ENCODE measurements at places on chromosomes 16 and 17.

DNA sequence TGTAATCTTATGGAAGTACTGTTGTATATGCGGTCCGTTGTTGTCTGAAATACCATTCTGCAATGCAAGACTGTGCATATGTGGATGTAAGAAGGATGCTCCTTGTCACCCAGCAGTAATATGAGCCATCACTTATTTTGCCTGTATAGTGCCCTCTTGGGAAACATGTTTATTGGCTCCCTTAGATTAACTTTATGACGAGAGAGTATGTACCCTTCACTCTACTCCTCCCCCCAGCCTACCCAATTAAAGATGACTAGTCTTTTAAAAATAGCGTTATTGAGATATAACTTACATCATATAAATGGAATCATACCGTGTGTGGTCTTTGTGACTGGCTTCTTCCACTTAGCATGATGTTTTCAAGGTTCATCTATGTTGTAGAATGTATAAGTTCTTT is 33.6 kb downstream of the FTO start:
- DNase-seq = no peak

DNA sequence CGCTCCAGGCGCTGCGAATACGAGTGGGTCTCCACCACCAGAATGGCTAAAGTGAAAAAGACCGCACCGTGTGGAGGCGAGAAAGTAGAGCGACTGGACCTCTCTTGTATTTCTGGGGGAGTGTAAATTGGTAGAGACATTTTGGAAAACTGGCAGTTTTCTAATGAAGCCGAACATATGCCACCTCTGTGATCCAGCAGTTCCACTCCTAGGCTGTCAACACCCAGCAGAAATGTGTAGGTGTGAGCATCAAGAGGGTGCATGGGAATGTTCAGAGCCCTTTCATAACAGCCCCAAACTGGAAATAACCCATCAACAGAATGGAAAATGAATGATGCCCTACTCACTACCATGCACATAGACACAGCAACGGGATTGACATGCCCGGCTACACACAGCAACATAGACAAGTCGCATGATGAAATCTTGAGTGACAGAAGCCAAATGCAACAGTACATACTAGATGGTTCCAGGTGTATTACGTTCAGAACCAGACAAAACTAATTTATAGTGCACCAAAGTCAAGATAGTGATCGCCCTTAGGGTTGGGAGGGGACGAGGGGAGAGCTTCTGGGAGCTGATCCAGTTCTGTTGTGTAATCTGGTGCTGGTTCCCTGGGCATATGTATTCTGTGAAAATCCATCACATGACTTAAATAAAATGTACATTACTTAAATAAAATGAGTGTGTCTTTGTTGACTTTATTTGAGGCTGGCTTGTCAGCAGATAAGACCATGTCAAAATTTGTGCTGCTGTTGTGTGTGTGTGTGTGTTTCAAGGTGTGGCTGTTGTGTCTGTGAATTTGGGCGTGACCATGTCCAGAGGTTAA is 877 bp upstream of the BCL7C start:
- no peak for DNase-seq

DNA sequence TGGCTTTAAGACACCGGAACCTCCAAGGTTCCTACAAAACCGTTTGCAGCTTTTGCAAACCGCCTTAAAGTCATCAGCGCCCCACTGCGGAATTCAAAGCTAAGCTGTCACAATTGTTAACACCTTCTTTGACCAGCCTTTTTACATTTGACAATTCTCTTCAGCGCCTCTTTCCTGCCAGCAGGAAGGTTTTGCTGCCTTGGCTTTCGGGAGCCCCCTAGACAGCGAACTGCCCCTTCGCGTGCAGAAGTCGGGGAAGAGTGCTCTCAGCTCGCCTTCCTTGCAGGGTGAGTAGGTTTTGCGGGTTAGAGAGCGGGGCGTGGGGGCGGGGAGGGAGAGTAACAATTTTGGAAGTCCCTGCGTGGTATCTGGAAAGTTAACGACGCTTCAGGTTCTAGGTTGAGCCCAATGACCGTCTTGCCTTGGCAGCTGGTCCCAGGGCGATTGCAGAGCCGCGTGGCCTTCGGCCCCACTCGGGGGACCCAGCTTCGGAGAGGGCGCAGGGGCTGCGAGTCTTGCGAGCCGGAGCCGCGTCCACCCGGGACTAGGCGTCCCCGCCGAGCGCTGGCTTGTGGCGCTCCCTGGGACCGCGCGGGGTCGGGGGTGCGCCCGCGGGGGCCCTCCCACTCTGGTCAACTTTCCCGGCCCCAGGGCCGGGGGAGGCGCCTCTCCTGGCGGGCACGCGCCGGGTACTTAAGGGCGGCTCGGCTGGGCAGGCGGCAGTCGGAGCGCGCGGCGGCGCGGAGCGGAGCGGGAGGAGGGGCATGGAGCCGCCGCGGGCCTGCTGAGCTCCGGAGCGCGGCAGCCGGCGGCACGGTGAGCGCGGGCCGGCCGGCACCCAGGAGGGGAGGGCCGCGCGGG is at the start of gene HAS3:
HAS3 (plus strand) TSS at position 153 of the 861 bp plus-strand sequence. CDS start 3,743 bp downstream, outside the sequence.
- peak; percentile 84 for DNase-seq

- no peak for DNase-seq
Observed at GRCh38 chr17:58534331-58534730, 19.9 kb upstream of the MTMR4 start.

- DNase-seq = no peak
Observed at GRCh38 chr16:28162326-28162877, 49.4 kb downstream of the XPO6 start.

- DNase-seq = no peak
Observed at GRCh38 chr17:56424005-56424404, 169.5 kb upstream of the NOG start.

DNA sequence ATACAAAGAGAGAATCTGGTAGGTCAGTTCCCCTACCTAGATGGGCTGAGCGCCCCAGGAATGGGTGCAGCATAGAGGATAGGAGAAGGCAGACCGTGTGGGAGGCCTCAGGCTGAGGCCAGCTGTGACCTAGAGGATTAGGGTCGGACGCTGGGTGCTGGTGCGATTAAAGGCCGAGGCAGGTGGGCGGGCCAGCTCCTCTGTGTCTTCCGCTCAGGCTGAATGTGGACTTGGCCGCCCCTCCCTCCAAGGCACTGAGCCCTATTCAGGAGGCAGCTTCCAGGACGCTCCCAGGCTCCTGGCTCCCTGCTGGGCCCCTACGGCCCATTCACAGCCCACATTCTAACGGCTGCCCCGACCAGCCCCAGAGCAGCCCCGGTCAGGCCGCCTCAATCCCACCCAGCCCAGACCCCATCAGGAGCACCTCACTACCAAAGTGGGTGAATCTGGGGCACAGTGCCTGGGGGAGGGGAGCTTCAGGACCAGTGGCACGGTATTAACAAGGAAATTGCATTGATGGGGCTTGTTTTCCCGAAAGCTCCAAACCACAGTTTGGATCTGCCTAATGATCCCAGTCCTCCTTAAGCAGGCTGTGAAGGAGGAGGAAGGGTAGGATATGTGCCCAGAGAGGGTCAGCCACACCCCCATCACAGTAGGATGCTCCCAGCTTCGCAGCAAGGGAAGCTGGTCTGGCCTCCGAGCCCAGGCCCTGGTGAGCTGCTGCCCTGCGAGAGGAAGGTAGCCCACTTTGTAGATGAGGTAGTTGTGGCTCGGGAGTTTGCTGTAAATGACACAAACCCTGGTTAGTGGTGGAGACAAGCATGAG is 14.5 kb downstream of the RHBDL3 start:
- DNase-seq = no peak

- no peak for DNase-seq
Observed at GRCh38 chr17:40343219-40344119, 21.1 kb downstream of the GJD3 start.

- no peak for DNase-seq
Observed at GRCh38 chr17:58328195-58329034, at the start of gene TSPOAP1. Gene TSPOAP1 (minus strand): TSS chr17:58328795. CDS start chr17:58327920, 875 bp downstream.

GRCh38 chr17:18159551-18160120 is 24.0 kb upstream of the ALKBH5 start:
- DNase-seq = no peak

DNA sequence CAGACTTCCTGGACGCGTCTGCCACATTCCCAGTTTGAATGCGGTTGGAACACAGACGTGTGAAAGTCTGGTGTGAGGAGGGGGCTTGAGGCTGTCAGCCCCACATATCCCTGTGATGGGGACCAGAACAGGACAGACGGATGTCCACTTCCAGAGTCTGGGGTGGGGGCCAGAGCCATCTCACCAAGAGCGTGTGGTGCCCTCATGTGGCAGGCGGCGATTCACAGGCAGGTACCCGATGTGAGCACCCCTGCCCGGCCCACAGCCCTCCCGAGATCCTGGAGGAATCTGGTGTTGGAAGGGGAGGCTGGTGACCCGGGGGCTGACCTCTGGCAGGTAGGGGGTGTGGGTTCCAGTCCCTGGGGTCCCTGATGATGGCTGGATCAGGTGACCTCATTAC is 51.5 kb downstream of the ENGASE start:
- no peak for DNase-seq

DNA sequence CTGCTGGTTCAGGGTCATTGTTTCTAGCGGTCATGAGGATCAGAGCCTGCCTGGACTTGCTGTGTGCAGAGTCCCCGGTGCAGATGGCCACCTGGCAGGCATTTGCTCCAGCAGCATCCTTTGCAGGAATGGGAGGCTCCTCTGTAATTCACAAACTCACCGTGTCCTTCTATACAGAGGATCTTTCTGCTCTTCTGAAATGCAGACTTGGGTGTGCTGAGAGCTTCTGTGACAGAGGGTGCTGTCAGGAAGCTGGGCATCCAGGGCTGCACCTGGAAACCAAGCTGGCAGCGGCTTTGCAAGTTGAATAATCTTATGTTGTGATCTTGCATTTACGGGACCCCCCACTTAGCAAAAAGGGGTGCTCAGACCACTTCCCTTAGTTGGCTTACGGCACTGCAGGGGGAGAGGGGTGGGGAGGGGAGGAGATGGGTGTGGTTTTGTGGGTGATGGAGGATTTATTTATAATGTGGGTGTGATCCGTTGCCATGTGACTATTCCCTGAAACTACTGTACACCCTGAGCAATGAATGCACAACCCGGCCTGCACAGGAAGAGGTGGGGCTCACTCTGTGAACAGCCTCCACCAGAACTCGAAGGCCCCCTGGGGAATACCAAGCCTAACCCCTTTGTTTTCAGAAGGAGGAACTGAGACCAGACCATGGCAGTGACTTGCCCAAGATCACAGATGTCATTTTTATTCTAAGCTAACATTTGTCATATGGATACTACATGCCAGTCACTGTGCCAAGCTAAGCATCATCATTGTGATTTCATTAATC is 178.3 kb downstream of the PRKCB start:
- DNase-seq = peak; percentile 10

- DNase-seq = no peak
Observed at GRCh38 chr16:61987474-61988012, 48.7 kb downstream of the CDH8 start.

GRCh38 chr17:19713901-19714361 is 2.5 kb downstream of the SLC47A2 start:
- DNase-seq = no peak

GRCh38 chr17:81513753-81514488 is 1.3 kb upstream of the ACTG1 start:
- DNase-seq = peak; percentile 62

DNA sequence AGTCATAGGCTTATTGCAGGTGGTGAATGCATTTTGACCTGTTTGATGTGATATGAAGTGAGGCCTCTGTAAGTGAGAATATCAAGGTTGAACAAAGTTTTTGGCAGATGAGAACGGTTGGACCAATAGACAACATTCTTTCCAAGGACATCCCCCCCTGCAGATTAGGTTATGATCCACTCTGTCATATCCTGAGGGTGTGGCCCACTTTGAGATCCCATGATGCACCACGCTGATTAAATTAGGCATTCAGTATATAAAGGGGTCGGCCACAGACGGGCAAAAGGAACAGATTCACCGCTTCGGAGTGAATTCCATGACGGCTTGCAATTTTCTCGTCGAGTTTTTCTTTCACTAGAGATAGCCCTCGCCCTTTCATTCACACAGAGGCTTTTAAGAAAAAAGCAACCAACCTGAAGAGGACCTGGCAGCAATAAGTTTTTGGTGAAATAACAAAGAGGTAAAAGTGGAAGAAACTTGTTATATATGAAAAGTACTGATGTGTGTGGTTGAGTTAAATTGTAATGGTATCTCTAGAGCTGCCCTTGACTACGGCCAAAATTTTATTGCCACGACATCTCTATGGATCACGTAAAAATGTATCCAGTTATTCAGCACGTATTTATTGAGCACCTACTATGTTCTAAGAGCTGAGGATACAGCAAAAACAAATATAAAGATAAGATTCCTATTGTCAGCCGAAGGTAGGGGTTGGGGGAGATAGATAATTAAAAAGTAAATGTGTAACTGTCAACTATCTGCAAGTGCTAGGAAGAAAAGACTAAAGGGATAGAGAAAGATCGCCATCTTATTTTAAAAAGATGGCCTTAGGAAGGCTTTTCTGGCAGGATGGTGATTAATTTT is 1.7 kb upstream of the RBBP6 start:
- DNase-seq = peak; percentile 80

DNA sequence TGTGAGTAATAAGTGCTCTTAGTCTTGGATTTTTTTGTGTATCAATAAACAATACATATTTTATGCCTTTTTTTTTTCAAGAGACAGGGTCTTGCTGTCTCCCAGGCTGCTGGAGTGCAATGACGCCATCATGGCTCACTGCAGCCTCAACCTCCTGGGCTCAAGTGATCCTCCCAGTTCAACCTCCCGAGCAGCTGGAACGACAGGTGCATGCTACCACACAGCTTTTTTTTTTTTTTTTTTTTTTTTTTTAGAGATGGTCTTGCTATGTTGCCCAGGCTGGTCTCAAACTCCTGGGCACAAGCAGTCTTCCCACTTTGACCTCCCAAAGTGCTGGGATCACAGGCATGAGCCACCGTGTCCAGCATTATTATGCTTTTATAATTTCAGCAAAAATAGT is 13.0 kb downstream of the ACSF2 start:
- no peak for DNase-seq

- no peak for DNase-seq
Observed at GRCh38 chr16:66240631-66241395, 125.7 kb upstream of the CDH5 start.

GRCh38 chr17:80452173-80452915 is 24.1 kb downstream of the NPTX1 start:
- DNase-seq = no peak

All from A549 (cell line).